ENCODE measurements at places on chromosomes 12 and 14.
A peak's percentile ranks its signal among the peaks of the same experiment; 100 is the strongest.

GRCh38 chr12:3996322-3996721 lies 123.1 kb upstream of the PARP11 start:
- DNase-seq, result no peak

- DNase-seq, result peak; percentile 53
Measured at GRCh38 chr12:120761519-120761934, 35.9 kb downstream of the ACADS start.

GRCh38 chr14:34254571-34254970 lies 207.5 kb downstream of the SPTSSA start:
- no peak for DNase-seq

DNA sequence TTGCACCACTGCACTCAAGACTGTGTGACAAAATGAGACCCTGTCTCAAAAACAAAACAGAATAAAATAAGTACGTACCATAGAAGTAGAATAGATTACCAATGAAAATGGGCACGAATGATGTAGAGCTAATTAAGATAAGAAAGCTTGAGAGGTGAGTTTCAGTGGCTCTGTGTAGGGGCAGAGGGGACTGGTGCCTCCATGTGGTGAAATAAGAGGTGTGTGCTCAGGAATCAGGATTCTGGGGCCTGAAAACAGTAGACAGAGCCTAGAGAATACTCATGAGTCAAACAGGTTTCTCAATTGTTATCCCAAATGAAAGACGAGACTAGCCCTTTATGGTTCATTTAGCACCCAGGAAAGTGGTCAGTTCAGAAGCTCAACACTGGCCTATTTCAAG lies 1145.1 kb downstream of the FLRT2 start:
- DNase-seq, result no peak

- DNase-seq, result no peak
Measured at GRCh38 chr12:116687888-116688287, 50.0 kb downstream of the SPRING1 start.

DNA sequence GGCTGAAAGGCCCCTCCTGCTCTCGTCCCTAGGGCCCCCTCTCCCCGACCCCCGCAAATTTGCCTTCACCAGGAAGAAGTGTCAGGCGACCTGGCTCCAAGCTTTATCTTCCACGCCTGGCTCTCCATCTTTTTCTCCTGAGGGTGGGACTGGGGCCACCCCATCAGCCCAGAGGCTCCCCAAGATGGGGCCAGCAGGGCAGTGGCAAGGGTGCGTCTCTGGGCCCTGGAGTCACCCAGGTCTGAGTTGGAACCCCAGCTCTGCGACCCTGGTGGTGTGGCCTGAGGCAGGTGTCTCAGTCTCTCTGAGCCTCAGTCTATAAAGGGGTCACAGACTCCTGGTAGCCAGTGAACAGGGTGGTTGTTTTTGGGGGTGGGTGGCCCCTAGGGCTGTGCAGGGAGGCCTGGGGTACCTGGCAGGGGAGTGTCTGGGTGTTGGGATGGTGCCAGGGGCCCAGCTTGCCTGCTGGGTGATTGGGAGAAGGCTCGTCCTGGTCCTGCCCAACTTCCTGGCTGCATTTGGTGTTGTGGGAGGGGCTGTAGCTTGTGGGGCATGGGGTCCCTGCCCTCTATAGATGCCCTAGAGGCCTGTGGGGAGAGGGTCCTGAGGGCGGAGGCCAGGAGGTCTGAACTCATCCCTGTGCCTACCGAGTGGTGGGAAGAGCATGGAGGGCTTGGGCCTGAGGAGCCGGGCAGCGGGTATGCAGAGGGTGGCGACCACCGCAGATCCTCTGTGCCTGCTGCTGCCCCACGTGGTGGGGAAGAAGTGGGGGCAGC lies 7.6 kb downstream of the KIF26A start:
- no peak for DNase-seq

DNA sequence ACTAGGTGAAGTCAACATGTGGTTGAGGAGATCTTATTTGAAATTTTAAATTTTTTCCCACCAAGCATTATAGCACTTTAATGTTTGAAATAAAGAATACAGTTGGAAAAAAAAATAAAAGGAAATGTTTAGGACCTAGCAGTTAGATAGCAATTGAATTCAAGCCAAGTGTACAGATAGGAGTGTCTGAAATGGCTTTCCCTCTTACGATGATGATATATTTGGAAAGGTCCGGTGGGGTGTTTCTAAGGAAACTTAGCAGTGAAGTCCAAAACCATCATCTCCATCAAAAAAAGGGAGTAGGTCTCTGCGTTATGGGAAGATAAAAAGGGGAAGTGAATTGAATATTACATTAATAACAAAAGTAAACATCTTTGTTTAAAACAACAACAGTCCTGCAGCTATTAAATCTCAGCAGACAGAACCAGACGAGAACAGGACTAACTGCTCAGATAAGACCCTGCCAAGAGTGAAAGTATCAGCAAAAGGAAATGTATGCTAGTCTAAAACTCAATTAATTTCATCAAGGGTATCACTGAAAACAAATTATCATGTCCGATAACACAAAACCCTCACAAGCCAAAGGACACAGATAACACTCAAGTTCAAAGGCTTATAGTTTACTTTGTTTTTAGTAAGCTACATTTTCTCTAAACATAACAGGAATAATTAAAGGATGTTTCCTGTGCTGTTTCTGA lies 242.0 kb downstream of the BMP4 start:
- no peak for DNase-seq

GRCh38 chr12:22499445-22499844 lies 44.9 kb downstream of the C2CD5 start:
- DNase-seq, result no peak

DNA sequence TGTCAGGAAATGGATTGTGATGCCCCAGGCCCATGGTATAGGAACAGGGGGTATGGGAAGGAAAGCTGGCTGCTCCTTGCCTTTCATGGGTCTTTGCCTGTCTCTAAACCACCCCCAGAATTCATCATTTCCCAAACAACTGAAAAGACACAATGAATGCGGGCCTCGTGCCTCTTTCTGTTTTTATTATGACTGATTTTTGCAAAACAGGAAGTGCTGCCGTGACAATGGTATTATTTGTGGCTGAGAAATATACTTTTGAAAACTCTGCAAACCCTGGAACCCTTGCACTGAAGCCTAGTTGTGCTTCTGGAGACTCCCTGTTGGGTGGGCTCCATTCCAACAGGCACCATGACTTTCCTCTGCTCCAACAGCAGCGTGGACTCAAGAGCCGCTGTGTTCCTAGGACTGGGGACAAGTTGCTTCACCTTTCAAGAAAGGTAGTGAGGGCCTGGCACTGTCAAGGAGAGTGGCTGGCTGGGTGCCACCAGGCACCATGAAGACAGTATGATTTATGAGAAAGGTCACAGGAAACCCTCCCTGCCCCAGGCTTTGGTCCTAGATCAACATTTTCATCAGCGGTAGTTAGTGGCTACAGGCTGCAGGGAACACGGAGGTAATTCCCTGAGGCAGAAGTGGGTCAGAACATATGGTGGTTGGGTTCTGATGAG lies 4.8 kb upstream of the DGLUCY start:
- DNase-seq, result peak; percentile 7

GRCh38 chr12:23906329-23906728 lies 43.1 kb downstream of the SOX5 start:
- DNase-seq, result no peak

GRCh38 chr14:64580467-64580866 lies 30.7 kb downstream of the PPP1R36 start:
- no peak for DNase-seq

DNA sequence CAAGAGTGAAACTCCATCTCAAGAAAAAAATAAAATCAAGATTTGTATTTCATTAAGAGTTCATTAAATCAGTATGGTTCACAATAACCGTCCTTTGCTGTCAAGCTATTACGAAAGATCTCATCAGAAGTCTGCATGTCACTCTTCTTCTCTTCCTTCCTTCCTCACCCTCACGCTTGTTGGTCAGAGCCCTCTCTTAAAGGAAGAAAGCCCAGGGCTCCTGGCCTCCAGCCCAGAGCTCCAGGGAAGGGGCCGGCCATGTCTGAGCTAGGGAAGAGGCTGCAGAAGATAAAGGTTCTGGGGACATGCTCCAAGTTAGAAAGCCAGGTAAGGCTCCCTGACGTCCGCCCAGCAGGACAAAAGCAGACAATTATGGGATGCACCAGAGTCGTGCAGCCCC lies 43.1 kb upstream of the DLK1 start:
- DNase-seq, result no peak

GRCh38 chr14:66143387-66144112 lies 342.6 kb upstream of the CCDC196 start:
- no peak for DNase-seq

DNA sequence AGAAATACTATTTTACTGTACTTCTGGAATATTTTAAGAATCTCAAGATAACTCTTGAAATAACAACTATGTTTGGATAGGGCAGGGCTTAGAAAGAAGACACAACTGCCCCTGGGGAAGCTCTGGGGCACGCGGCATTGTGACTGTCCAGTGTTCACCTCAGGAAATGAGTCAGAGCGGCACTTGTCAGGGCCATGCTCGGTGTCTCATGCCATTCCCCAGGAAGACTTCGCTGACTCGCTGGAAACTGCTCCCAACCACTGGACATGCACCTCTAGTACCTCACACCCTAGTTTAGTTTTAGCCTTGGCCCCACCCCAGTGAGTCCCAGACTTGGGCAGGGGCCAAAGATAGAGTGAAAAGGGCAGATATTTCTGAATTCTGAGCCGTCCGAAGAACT lies 192.0 kb downstream of the TTC7B start:
- peak; percentile 21 for DNase-seq

- DNase-seq, result no peak
Measured at GRCh38 chr14:95304342-95304741, 15.4 kb downstream of the CLMN start.

DNA sequence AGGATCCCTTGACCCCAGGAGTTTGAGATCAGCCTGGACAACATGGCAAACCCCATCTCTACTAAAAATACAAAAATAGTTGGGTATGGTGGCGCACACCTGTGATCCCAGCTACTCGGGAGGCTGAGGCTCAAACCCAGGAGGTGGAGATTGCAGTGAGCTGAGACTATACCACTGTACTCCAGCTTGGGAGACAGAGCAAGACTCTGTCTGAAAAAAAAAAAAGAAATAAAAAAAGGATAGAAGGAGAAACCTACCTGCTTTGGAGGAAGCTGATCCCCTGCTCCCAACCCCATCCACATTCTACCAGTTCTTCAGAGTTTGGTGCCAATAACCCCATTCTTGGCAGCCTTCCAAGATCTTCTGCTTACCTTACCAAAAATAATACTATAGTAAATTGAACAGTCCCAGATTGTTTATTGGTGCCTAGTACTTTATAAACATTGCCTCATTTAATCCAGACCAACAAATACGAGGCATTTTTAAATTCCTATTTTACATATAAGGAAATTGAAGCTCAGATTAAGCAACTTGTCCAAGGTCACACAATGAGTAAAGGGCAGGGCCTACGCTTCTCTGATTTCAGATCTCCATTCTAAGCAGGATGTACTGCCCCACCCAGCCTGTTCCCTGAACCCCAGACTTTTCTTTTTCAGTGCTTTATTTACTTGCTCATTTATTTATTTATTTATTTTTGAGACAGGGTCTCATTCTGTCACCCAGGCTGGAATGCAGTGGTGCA lies 33.2 kb upstream of the FAM222A start:
- no peak for DNase-seq

DNA sequence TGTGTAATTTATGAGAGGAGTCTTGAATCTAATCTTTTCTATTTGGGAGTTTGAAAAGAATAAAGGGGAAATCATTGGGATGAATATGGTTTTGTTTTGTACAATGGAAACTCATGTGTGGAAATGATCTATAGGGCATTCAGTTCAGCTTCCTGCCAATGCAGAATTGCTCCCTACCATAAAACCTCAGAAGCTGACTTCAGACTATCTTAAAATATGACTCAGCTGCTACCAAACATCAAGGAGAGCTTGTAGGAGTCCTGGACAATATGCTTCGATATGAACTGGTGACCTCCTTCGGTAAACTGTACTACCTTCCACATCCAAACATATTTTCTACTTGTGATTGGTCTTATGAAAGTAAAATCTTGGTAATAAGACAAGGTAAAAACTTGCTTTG lies 160.6 kb downstream of the CAPZA3 start:
- no peak for DNase-seq

DNA sequence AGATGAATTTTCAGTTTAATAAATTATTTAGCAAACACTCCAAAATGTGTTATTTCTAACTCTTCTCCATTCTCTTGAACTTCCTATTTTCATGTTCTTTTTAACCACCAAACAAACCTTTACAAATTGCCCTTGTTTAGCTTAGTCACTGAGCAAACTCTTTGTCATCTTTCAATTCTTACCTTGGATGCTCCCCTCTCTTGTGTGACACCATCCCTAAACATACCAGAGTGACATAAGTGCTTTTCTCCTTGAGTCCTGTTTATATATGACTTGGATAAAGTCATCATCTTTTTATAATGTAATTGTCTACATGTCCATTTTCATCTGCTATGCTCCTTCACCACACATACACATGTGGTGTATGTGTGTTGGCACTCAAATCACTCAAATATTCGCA lies 3.4 kb upstream of the TMEM19 start:
- no peak for DNase-seq

- no peak for DNase-seq
Measured at GRCh38 chr12:29253906-29254625, 105.0 kb downstream of the FAR2 start.

- no peak for DNase-seq
Measured at GRCh38 chr12:100491104-100491503, 17.4 kb downstream of the NR1H4 start.

GRCh38 chr14:66600416-66600815 lies 92.5 kb downstream of the GPHN start:
- DNase-seq, result no peak

DNA sequence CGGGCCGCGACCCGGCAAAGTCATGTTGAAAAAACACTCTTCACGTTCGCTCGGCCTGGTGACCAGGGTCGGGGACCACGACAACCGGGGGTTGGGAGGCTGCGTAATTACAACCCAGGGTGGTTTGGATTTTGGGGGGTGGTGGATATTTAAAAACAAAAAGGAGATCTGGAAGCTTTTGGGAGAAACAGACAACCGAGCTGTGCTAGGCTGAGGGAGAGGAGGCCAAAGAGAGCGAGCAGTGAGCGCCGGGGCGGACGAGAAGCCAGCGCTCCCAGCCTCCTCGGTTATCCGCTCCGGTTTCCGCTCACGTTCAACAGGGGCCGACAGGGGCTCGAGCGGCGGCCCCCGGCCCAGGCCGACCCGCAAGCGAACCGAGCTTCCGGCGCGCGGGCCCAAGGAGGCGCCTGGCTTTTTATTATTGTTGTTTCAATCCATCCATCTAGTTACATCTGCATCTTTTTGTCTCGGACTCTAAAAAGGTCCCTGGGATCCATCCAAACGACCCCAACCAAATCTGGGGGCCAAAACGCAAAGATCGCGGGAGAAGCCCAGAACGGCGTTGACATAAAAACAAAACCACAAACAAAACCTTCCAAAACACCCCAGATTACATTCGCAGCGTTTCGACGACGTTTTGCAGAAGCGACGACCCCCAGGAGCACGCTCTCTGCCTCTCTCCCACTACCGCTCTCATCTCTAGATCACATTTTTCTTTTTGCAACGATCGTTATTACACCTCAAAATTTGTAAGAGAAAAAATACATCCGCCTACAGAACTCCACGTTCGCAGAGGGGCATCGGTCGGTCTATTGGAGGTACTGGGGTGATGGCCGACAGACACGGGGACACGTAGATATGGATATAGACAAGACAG lies 771 bp downstream of the OTX2 start:
- DNase-seq, result no peak
